ENCODE measurements at places on chromosomes 11 and 22. TPM values are rescaled to one million over a fixed set of nuclear protein-coding genes. Genes with fewer than 3 reads are reported as not detected.

The PHF21B gene
- 0.17 TPM for total RNA-seq

GRCh38 chr11:40642284-40642683 lies 817.2 kb downstream of the LRRC4C start:
- no peaks in the 10 kb centered on the region for H3K27me3 ChIP-seq
- no peaks in the 10 kb centered on the region for H3K4me1 ChIP-seq
- no peak for DNase-seq

DNA sequence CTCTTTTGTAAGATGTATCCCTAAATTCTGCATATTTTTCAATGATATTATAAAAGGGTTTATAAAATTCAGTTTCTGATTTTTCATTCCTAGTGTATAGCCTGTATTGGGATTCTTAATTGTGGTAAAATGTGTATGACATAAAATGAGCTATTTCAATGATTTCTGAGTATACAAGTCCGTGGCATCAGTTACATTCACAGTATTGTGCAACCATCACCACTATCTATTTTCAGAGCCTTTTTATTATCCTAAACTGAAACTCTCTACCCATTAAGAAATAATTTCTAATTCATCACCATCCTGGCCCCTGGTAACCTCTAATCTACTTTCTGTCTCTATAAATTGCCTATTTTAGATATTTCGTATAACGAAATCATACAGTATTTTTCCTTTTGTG lies 39.8 kb downstream of the EIF3F start:
- no peak overlapping the region for H3K4me3 ChIP-seq
- no peaks in the 10 kb centered on the region for H3K36me3 ChIP-seq
- no peaks in the 10 kb centered on the region for H3K27me3 ChIP-seq
- no peak for DNase-seq
- no peak overlapping the region for H3K27ac ChIP-seq

- peaks cover 5% of the 10 kb centered on the region for H3K27me3 ChIP-seq
- H3K4me1 ChIP-seq: peaks cover 2% of the 10 kb centered on the region
- no peaks in the 10 kb centered on the region for H3K36me3 ChIP-seq
- no peak overlapping the region for H3K27ac ChIP-seq
- no peak for DNase-seq
Measured at GRCh38 chr22:27436591-27436990, 365.0 kb downstream of the MN1 start.

- H3K27ac ChIP-seq: no peak overlapping the region
- H3K27me3 ChIP-seq: no peaks in the 10 kb centered on the region
- no peaks in the 10 kb centered on the region for H3K4me1 ChIP-seq
- H3K4me3 ChIP-seq: no peak overlapping the region
Measured at GRCh38 chr22:29022101-29022817, 39.4 kb downstream of the C22orf31 start.

DNA sequence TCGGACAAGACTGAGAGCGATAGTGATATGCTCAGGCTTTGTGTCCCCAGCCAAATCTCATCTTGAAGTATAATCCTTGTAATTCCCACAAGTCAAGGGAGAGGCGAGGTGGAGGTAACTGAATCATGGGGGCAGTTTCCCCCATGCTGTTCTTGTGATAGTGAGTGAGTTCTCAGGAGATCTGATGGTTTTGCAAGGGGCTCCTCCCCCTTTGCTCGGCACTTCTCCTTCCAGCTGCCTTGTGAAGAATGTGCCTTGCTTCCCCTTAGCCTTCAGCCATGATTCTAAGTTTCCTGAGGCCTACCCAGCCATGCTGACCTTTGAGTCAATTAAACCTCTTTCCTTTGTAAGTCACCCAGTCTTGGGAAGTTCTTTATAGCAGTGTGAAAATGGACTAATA lies 7.5 kb upstream of the FOLR2 start:
- no peak overlapping the region for H3K27ac ChIP-seq
- DNase-seq: no peak
- H3K4me3 ChIP-seq: no peak overlapping the region
- H3K27me3 ChIP-seq: no peaks in the 10 kb centered on the region
- no peaks in the 10 kb centered on the region for H3K4me1 ChIP-seq

DNA sequence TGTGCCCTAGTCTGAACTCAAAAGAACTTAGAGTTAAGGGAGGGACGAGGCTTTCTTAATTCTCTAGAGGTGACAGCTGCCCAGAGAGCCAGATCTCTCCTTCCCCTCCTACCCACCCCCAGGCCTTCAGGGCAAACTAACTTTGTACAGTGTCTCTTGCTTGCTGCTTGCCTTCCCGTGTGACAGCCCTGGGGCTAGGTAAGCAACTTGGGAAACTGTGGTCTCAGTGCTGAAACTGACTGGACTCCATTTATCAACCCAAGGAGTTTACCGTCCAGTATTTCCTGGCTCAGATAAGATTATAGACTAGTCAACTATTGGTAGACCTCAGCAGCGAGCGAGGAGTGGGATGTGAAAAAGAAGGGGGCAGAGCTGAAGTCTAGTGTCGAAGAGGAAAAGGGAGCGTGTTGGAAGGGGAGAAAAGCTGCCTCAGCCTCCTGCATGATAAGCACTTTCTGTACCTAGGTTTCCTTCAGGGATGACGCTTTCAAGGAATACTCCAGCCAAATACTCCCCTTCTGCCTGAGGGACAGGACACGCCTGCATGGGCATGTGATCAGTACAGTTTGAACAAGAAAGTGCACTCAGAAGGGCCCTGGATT lies 43.3 kb upstream of the WEE1 start:
- H3K36me3 ChIP-seq: no peaks in the 10 kb centered on the region
- H3K4me1 ChIP-seq: peaks cover 13% of the 10 kb centered on the region
- no peak overlapping the region for H3K27ac ChIP-seq
- no peak for DNase-seq
